ENCODE measurements at places on chromosomes 4 and X.

GRCh38 chr4:87567191-87567590 lies 38.0 kb upstream of the SPARCL1 start:
- no peak for DNase-seq

DNA sequence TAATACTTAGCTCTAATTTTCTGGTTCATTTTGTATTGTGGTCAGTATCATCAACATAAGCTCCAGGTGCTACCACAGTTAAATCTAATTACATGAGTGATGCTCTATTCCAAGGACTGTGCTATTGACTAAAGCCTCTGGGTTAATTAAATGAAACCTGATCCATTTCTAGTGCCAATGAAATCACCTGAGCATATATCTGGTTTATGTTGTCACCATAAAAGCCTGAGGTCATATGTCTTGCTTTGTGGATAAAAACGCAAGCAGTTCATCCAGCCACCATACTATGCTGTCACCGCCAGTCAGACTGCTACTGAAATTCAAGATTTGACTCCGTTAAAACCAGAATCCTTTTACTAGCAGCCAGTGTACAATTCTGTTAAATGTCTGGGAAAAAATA lies 64.2 kb upstream of the ZNF518B start:
- DNase-seq: no peak

- no peak for DNase-seq
These were observed 88.0 kb downstream of the NAA11 start for GRCh38 chr4:79237851-79238250.

DNA sequence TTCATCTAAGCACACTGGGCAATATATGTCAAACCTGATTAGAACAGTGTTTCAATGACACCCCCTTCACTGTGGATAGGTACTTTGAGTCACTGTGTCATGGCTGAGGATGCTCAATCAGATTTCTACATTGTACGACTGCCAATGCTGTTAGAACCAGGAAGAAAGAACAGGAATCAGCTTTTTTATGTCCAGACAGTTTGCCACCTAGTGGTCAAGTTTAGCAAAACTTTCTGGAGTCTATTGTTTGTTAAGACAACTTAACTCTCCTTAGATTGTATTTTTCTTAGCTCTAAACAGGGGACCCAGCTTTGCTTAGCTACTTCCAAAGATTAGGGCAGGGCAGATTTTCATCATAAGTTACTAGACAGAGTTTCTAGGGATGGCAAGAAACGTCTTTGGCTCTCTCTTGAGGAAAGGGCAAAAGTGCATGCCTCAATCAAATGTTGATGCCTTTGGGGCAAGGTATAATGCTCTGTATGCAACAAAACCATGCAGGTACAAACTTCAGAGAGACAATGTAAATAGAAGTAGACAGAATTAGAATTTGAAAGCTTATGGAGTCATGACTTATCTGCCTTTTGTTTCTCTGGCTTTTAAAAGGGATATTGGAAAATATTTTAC lies 40.5 kb upstream of the BMP3 start:
- peak; percentile 89 for DNase-seq

DNA sequence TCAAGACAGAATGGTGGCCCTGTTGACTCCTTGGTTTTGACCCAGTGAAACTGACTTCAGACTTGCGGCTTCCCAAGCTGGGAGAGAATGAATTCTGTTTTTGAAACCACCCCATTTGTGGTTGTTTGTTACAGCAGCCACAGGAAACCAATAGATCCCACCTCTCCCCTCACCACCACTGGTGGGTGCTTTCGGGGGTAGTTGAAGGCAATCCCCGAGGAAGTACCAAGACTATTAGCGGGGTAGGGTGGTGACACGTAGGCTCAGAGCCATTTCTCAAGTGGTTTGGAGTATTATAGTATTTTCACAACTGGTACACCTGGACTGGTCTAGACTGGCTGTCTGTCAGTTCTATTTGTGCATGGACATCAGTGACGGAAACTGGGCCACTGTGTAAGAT lies 189.1 kb upstream of the RBPJ start:
- no peak for DNase-seq

DNA sequence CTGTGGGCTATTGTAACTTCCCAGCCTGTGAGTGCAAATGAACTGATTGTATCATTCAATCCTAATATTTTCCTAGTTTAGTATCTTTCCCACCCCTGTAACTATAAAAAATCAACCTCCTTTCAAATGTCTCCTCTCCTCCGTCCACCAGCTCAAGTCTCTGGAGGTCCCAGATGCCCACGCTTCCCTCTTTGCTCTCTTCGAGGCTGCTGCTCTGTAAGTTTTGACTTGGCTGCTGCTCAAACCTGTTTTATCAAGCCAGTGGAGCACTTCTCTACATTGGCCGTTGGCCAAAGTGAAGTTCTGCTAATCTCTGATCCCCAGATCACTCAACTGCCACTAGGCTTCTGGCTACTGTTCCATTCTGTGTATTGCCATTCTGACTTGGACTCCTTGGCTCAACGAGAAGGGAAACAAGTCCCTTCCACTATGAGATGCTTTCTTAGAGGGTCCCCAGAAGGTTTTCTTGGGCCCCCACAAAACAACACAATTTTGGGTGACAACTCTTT lies 60.7 kb upstream of the RAPGEF2 start:
- DNase-seq: peak; percentile 73

DNA sequence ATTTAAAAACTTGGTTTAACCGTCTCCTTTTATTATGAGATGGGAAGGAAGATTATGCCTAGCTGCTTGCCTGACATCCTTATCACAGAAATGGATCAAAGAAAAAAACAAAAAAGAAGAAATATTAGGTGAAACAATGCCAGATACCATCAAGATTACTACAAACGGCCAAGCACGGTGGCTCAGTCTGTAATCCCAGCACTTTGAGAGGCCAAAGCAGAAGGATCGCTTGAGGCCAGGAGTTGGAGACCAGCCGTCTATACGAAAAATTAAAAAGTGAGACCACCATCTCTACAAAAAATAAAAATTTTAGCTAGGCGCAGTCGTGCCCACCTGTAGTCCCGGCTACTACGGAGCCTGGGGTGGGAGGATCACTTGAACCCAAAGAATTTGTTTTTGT lies 2.3 kb downstream of the FRYL start:
- DNase-seq: no peak

Data from NAMALWA (cell line).